ENCODE measurements at places on chromosomes 2 and 18. TPM values are rescaled to one million over a fixed set of nuclear protein-coding genes. Genes with fewer than 3 reads are reported as not detected.

- DNase-seq, result no peak
Observed at GRCh38 chr18:30908381-30908780, 134.2 kb downstream of the DSC3 start.

Gene PTCD3
- 108 TPM for total RNA-seq

GRCh38 chr2:189512879-189513278, 67.7 kb downstream of the SLC40A1 start:
- no peak for DNase-seq

Gene B3GNT7
- total RNA-seq, result 10.1 TPM

Gene HNMT
- not detected for total RNA-seq

GRCh38 chr18:13465476-13465875, 246.9 kb downstream of the LDLRAD4 start:
- DNase-seq, result no peak

Gene SLC38A11
- total RNA-seq, result not detected

Measured in GM12878 (cell line).